ENCODE measurements at places on chromosomes 13 and 19. TPM values are rescaled to one million over a fixed set of nuclear protein-coding genes. Genes with fewer than 3 reads are reported as not detected.

Gene ZNF790
- 6.1 TPM for total RNA-seq

Gene SIGLEC12
- not detected for total RNA-seq

Gene FXYD1
- not detected for total RNA-seq

Gene LGALS7B
- not detected for total RNA-seq

Gene FFAR1
- total RNA-seq, result not detected

DNA sequence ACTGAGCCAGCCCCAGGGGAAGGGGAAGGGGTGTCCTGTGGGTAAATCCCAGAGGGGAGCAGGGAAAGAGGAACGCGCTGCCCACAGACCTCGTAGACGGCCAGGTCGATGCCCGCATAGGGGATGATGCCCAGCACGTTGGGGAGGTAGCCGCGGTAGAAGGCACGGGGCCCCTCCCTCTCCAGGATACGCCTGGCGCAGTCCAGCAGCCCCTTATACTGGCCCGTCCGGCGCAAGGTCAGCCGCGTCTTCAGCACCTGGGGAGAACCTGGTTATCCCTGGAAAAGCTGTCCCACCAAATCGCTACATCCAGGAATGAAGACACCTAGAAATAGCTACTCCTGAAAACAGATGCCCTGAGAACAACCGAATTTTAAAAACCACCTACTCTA, 7.4 kb downstream of the SLC25A23 start:
- DNase-seq, result no peak

DNA sequence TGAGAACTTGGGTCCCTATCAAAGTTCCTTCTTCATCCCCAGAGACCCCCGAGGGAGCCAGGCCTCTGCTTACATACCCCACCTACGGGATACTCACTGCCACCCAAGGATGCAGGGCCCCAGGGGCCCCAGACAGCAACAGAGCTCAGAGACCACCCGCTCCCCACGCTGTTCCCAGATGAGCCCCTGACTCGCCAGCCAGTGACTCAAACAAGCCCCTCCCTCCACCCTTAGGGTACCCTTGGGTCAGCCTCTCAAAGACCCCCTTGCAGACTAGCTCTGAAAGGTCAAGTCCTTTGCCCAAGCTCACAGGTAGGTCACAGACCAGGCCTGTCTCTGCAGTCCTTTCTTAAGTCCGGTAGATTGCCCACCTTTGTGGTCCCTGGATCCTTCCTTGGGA, 45.7 kb downstream of the CD320 start:
- DNase-seq, result no peak

- DNase-seq, result peak; percentile 50
Measured at GRCh38 chr13:102651392-102651791, 43.5 kb downstream of the METTL21C start.

GRCh38 chr19:35801828-35802227, 10.8 kb downstream of the PRODH2 start:
- no peak for DNase-seq

DNA sequence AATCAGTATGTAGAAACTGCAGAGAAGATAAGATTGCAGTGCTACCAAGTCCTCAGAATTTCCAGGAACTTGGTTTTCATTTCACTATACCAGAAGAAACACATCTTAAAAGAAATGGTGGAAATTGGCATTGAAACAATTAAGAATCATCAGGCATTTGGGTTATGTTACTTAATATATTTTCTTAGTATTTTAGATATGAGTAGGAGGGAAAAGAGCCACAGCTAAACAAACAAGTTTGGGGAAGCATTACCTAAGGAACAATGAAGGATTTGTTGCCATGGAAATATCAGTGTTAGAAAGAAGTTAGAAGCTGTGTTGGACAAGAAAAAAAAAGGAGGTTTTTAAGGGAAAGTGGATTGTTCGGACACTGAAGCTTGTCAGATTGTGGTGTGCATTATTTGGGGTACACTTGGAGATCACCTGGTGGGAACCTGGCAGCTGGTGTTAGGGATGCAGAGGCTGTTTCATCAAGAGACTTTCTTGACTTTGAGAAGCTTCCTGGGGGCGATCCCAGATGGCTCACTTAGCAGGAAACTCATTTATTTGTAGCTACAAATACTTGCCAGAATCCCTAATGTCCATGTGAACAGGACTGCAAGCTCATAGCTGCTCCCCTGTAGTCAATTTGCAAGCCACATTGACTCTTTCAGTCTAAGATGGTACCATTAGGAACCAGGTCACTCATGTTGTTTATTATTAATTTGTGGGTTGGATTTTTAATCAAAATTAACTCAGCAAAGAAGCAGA, 246.7 kb downstream of the RFC3 start:
- peak; percentile 36 for DNase-seq

DNA sequence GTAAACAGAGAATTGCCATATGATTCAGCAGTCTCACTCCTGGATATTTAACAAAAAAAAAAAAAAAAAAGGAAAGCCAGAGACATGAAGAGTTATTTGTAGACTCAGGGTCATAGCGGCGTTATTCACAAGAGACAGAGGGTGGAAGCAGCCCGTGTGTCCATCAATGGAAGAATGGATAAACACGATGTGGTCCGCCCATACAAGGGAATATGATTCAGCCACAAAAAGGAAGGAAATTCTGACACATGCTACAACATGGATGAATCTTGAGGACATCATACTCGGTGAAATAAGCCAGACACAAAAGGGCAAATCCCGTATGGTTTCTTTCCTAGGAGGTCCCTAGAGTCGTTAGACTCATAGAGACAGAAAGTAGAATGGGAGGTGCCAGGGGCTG, 14.8 kb downstream of the ACSBG2 start:
- no peak for DNase-seq

GRCh38 chr19:35009424-35010415, 9.6 kb downstream of the GRAMD1A start:
- DNase-seq, result no peak

DNA sequence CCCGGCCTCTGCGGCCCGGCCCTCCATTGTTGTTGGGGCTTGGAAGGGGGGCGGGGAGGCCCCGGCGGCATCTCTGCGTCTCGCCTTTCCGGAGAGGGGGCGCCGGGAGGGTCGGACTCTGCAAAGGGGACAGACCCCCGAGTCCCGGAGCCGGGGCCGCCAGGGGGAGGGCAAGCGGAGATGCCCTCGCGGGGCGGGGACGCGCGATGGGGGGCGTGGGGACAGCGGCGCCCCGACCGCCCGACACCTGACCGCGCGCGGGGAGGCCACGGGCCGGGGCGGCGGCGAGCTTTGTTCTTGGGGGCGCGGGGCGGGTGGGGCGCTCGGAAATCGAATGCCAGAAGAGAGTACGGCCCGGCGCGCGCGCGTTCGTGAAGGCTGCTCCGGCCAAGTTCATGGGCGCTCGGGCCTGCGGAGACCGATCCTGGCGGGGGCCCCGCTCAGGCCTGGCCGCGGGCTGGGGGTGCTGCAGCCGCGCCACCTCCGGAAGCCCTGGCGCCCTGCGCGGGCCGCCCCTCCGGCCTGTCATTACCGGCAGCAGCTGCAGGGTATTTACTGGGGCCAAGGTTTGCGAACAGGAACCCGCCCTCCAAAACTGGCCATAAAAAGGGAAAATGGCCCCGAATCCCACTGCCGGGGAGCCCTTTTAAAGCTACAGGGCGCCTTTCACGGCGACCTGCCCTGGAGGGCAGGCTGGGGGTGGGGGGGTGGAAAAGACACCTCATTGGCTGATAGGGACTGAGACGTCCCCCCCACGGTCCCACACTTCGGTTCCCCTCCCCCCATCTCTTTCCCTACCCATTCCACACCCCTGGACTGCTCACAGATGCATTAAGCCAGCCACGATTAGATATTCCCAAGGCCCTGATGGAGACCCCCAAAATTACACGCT, 11.1 kb upstream of the NANOS3 start:
- DNase-seq, result no peak

GRCh38 chr13:42959615-42960014, 32.4 kb downstream of the EPSTI1 start:
- DNase-seq, result no peak

GRCh38 chr13:23273498-23273897, 92.7 kb downstream of the SGCG start:
- DNase-seq, result no peak

- no peak for DNase-seq
Measured at GRCh38 chr13:37529751-37530385, 68.7 kb downstream of the POSTN start.

DNA sequence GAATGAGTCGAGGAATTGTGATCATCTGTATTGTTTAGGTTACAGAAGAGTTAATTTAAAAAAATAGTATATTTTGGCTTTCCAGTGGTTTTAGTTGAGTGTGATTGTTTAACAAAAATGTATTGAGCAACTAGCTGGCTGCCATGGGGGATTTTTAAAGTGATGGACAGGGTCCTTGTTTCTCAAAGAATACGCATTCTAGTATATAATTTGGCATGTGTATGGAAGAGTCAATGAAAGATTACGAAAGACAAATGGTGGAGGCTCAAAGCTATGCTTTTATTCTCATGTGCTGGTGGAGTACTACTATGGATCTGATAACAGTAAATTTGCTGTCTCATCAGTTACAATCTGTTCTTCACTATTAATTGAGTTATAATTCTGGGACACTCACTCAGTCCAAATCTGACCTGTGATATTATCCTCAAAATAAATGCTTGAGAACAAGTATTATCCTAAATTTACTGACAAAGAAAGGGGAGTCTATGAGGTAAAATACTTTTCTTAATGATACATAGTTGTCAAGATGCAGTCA, 240.0 kb downstream of the GPC6 start:
- no peak for DNase-seq

DNA sequence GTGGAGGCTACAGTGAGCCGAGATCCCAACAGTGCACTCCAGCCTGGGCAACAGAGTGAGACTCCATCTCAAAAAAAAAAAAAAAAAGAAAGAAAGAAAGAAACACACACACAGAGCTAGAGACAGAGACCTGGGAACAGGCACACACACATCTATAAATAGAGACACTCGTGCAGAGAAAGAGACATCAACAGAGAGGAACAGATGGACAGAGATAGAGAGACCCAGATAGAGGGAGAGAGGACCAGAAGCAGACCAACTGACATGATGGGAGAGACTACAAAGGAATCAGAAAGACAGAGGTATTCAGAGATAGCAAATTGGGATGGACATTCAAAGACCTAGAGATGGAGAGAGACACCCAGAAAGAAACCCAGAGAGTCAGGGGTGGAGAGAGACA, 2.1 kb upstream of the CA11 start:
- no peak for DNase-seq

GRCh38 chr13:109131698-109132257, 502.4 kb downstream of the MYO16 start:
- peak; percentile 54 for DNase-seq

- peak; percentile 95 for DNase-seq
Measured at GRCh38 chr13:30569901-30570576, 47.7 kb upstream of the USPL1 start.

DNA sequence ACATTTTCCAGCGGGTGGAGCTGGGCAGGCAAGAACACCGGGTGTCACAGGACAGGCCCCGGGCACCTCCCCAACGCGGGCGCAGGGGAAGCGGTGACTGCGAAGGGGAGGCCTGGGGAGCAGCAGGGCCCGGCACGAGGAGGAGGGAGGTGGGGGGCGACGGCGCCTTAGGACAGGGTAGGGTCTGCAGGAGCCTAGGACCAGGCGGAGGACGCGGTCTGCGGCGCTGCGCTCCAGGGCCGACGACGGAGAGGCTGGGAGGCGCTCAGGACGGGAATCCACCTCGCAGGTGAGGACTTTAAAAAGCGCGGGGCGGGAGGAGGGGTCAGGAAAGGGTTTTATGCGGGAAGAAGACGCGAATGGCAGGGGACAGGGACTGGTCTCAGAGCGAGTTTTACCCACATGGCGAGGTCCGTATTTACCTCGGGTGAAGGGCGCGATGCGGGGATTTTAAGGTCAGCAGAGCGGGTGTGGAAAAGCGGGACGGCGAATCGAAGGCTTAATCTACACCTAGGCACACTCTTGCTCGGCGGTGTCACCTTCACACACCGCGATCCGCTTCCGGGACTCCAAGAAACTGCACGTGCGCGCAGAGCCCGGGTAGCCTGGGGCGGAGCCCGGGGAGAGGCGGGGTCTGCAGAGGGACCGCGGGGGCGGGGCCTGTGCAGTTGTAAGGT, 13.5 kb downstream of the ERVV-2 start:
- DNase-seq, result no peak

GRCh38 chr19:10379880-10380312, 476 bp downstream of the TYK2 start:
- DNase-seq, result no peak

- peak; percentile 54 for DNase-seq
Measured at GRCh38 chr19:44800461-44800860, 8.4 kb upstream of the BCAM start.

- no peak for DNase-seq
Measured at GRCh38 chr13:41962994-41963393, 2.1 kb upstream of the VWA8 start.

DNA sequence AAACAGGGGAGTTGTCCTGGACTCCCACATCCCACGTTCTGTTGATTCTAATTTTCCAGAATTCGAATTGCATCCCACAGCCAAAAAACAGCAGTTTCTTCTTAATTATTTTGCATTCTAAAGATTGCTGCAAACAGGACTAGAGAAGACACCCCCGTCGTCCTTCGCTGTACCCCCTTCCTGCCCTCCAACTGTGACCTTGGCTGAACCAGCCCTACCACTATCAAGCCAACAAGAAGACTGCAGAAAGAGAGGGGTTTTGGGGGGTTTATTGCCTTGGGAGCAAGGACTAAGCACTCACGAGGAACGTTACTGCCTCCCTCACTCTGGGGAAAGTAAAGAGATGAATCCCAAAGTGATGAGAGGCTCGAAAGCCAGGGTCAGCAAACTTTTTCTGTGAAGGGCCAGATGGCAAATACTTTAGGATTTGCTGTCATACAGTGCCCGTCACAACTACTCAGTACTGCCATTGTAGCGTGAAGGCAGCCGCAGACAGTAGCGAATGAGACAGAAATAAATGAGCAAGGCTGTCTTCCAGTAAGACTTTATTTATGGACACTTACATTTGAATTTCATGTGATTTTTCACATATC, 32.5 kb upstream of the KATNAL1 start:
- no peak for DNase-seq
